ENCODE measurements at places on chromosomes 3 and 15.

DNA sequence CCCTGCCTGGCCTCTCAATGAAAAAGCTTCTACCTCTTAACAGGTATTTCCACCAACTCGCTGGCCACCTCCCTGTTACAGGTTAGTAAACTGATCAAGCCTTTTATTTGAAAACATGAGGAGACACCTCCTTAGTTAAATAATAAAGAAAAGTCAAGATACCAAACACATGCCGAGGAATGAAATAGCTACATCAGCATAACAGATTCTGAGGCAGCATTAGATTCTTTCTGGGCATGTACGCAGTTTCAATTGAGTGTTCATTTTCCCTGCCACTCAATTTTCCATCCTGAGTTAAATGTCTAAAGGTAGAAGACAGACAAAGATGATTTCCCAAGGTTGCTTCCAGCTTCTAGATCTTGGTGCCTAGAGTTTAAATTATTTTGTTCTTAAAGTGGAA is 250.5 kb upstream of the LRTM1 start:
- no peak for DNase-seq

- no peak for DNase-seq
Observed at GRCh38 chr3:143349455-143349854, 229.9 kb downstream of the CHST2 start.

DNA sequence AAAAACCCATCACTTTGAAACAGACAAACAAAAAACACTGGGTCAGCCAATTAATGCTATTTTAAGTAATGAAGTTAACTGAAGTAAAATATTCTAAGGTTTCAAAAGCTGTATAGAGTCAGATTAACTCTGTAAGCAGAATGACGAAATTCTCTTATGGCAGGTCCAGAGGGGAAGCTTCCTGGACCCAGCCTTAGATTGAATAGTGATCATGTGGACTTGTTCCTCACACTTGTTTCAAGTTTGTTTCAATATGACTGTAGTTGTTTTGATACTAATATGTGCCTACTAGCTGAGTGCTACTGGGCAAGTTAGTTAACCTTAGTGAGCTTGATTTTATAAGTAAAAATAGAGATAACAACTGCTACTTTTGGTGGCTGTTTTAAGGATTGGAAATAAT is 32.6 kb downstream of the PLS1 start:
- DNase-seq: no peak

DNA sequence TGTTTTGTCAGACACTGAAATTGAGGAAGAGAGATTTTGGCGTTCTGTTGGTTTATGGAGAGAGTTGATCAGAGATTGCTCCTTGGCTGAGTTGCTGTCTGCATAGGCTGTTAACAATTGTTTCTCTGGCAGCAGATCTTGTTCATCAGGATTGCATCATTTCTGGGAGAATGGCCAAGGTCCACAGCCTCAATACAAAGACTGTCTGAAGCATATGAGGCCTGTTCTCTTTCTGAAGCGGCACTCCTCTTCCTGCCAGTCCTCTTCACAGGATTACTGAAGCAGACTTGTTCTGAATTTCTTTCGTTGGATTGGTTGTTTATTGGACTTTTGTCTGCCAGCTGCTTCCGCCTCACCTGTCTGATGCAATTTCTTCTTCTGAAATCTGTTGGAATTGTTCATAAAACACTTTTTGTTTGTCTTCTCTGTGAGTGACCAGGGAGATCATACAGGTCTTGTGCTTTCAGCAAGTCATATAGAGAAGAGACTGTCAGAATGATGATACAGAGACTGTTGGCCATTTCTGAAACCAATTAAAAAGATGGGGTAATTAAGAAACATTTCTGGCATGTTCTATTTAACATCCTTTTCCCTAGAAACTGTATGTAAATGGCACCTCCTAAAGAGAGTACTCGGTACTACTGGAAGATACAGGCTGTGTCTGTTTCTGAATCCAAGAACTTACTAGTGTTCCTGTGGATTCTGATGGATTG is 25.5 kb downstream of the SETD5 start:
- DNase-seq: no peak

DNA sequence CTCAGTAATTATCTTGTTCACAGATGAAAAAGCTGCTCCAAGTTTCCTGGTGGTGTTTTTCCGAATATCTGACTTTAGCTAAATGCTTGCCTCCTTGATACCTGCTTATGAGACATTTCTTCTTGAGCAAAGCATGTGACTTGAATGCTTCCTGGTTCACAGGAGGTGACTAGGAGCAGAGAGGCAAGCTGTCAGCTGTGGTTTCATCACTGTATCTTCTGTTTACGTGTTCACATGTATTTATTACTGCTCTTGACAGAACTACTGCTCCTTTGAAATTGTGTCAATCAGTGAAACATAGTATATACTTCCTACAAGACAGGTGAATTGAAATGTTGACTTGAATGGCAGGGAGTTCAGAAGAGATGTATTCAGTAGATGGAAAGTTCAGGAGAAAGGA is 8.9 kb upstream of the SPPL2A start:
- DNase-seq: no peak
